Osteocyte (in vitro differentiated cells): ENCODE measurements at places on chromosomes 4 and X. TPM values are rescaled to one million over a fixed set of nuclear protein-coding genes. Genes with fewer than 3 reads are reported as not detected.
A peak's percentile ranks its signal among the peaks of the same experiment; 100 is the strongest.

DNA sequence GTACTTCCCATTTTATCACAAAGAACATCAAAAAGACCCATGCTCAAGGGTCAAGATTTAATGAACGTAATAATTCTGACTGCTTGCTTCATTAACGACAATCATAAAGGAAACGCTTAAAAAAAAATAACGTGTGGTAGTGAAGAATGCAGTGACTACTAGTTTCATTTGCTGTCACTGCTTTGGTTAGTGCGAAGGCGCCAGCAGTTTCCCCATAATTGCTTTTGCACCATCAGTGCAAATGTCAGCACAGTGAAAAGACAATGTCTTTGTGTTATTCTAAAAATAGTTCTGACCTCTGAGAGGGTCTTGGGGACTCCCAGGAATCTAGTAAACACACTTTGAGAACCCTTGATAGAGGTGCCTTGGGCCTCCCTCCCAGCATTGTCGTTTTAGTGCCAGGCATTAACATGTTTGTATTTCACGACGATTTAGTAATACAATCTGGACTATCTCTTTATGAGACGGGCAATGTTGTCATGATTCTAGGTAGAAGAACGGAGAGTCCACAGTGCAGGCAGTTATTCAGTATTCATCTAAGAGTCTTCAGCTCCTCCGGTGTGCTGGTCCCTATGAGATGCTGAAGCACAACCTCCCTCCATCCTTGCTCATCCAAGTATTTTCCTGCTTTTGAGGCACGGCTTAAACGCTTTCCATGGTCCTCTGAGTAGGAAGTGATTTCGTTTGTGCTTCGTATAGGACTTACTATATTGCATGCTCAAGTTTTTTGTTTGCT lies 71.0 kb downstream of the AFF1 start:
- peak overlapping the region; percentile 89 for H3K4me3 ChIP-seq
- H3K36me3 ChIP-seq = no peaks in the 10 kb centered on the region
- peaks cover 35% of the 10 kb centered on the region for H3K4me1 ChIP-seq
- no peak for DNase-seq
- H3K27me3 ChIP-seq = no peaks in the 10 kb centered on the region
- peak overlapping the region; percentile 98 for H3K27ac ChIP-seq

GRCh38 chr4:120841580-120841979 lies 80.9 kb downstream of the PRDM5 start:
- peak overlapping the region; percentile 63 for H3K27ac ChIP-seq
- no peaks in the 10 kb centered on the region for H3K36me3 ChIP-seq
- H3K27me3 ChIP-seq = no peaks in the 10 kb centered on the region
- no peak for DNase-seq
- no peak overlapping the region for H3K4me3 ChIP-seq
- H3K4me1 ChIP-seq = peaks cover 23% of the 10 kb centered on the region

The COPS4 gene
- total RNA-seq = 33.8 and 38.5 TPM in 2 replicates

GRCh38 chr4:69360271-69360670 lies 80.0 kb downstream of the UGT2B28 start:
- no peak overlapping the region for H3K4me3 ChIP-seq
- H3K27ac ChIP-seq = no peak overlapping the region
